Pancreas (tissue), 10 donors: ENCODE measurements at places on chromosomes 5 and 9.

GRCh38 chr5:177220576-177220975 lies 82.9 kb downstream of the RAB24 start:
- DNase-seq: no peak

- DNase-seq: no peak
Observed at GRCh38 chr9:16449076-16449730, 421.3 kb downstream of the BNC2 start.

- no peak for DNase-seq
Observed at GRCh38 chr9:83633255-83633654, 10.3 kb downstream of the IDNK start.

DNA sequence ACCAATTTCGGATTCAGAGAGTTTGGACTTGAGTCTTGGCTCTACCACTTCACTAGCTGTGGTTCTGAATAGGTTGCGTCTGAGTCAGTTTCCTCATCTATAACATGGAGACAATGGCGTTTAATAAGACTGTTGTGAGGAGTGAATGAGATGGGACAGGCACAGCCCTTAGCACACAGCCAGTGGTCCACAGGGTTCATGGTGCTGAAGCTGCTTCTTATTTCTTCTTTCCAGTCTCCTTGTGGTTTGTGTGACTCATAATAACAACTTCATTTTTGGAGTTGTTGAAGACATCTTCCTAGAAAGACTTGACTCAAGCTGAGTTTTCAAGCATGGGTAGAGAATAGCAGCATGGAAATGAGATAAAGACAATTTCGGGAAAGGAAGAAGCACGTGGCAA lies 172.6 kb upstream of the PPP2R2B start:
- DNase-seq: no peak
